Renal cortical epithelial cell (primary cell): ENCODE measurements at places on chromosomes 16 and 17. TPM values are rescaled to one million over a fixed set of nuclear protein-coding genes. Genes with fewer than 3 reads are reported as not detected.

DNA sequence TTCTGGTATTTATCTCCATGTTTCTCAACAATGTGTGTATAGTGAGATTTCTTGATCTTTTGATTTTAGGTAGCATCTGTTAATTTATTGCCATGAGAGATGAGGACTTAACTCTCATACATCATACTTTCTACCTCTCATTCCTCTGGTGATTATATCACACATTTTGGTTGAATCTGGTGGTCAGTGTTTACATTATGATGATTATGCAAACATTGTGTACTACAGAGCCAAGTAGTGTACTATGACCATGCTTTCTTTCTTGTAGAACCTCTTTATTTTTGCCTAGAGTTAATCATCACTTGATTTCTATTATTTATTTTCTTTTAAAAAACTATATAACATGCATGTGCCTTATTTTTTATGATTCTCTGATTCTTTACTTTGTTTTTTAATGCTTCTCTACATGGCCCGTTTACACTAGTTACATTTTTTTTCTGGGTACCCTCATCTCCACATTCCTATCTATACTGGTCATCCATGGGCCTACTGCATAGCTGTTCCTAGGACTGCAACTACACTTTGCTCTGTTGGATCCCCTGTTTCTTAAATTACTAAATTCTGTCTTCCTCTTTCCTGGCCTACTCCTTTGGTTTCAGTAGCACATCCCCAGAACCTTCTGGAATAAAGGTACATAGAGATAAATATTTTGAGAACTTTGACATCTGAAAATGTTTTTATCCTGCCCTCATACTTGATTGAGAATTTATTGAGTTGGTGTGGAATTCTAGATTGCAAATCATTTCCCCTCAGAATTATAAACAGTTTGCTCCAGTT lies 63.0 kb upstream of the LRRC37A3 start:
- DNase-seq, result no peak

DNA sequence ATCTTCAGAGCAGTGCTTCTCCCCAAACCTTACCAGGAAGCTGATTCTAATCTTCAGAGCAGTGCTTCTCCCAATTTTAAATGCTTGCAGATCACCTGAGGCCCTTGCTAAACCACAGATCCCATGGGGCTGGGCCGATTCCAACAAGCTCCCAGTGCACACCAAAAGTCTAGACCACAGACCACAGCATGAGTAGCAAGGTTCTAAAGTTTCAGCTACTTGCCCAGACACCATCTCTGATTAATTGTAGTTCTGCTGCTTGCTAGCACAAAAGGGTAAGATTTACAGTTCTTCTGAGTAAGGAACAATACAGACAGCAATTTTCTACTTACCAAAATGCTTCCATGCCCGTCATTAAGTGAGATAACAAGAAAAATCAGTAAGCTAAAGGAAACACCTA lies 12.2 kb downstream of the CLEC3A start:
- DNase-seq, result no peak

GRCh38 chr17:1555651-1556471 lies 6.7 kb downstream of the PITPNA start:
- no peak for DNase-seq

The PIRT gene
- not detected in 2 replicates for total RNA-seq

The VAT1L gene
- total RNA-seq, result 0.10 TPM in 1 of 2 replicates, not detected in the other

GRCh38 chr16:85369741-85370528 lies 243.2 kb upstream of the GSE1 start:
- DNase-seq, result no peak

DNA sequence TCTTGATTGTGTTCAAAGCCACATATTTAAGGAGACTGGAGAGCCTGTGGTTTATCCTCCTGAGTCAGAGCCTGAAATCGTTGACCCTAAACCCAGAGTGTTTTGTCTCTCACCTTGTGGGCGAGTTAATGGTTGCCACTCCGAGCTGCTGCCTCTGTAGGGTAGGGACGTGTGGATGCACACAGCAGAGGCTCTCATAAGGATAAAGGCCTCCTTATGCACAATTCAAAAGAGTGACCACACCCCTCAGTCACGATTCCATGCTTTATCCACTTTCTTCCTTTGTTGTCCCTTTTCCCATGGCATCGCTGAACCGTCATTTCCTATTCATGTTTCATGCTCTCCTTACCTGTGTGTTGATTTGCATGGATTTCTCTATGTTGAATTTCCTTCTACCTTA lies 805.0 kb upstream of the RBFOX1 start:
- DNase-seq, result peak; percentile 2

DNA sequence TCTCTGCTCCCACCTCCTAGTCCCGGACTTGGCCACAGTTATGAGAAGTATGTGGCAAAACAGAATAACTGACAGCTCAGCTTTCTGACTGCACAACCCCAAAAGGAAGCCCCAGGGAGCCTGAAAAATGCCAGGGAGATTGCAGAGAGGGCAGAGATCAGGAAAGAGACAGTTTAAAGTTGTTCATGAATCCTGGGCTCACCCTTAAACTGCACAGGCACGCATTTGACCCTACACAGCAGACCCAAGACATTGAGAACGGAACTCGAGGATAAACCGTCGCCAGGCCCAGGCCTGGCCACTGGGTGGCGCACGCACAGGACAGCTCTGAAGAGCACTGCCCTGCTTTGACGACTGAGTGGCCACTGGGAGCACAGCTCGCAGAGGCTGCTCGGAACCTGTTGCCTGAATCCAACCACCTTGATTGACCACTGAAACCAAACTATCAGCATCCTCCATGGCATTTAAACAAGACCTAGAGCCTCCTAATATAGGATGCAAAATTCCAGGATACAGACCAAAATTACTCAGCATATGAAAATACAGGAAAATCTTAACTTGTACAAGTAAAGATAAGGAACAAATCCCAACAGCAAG lies 114.0 kb downstream of the C16orf95 start:
- peak; percentile 36 for DNase-seq

GRCh38 chr16:12090151-12090530 lies 113.6 kb downstream of the SNX29 start:
- DNase-seq, result no peak

DNA sequence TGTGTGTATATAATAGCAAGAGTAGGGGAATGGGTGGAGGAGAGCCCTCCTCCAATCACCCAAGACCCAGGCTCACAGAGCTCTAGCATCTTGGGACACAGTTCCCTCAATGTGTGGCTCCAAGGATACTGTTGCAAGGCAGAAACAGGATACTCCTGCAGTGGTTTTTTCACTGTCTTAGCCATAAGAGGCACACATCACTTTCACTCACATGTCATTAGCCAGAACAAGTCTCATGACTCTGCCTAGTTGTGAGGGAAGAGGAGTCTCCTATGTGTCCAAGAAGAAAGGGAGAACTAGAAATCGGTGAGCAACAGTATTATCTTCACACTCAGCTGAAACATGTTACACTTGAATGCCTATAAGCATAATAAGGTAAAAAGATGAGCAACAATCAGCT lies 11.1 kb upstream of the NUDT7 start:
- no peak for DNase-seq

DNA sequence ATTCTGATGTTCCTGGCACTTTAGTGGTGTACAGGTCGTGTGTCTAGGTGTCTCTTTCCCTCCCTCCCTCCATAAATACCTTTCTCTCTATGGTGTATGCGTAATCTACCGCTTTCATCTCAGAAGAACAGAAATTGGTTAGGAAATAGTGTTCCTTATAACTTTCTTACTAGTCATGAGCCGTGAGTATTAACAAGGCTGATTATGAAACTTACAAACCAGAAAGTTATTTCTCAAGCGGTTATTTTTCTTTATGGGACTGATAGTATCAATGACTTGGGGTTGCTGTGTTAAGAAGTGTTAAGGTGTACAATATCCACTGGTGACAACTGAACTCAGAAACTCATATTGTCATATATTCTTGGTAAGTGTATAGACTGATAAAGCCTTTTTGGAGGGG lies 13.2 kb upstream of the MYH11 start:
- DNase-seq, result no peak

DNA sequence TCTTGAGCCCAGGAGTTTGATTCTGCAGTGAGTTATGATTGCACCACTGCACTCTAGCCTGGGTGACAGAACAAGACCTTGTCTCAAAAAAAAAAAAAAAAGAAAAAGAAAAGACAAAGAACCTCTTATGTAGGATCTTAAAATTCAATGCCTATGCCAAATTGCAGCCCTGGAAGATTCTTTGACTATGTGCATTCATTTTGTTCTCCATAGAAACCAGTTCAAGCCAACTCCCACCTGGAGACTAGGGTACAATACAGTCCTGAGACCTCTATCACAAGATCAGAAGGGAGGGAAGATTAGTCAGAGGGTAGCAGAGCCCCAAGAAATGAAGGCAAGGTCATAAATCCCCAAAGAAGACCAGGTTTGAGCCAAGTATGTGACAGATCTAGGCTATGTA lies 90.6 kb upstream of the HAS3 start:
- no peak for DNase-seq

DNA sequence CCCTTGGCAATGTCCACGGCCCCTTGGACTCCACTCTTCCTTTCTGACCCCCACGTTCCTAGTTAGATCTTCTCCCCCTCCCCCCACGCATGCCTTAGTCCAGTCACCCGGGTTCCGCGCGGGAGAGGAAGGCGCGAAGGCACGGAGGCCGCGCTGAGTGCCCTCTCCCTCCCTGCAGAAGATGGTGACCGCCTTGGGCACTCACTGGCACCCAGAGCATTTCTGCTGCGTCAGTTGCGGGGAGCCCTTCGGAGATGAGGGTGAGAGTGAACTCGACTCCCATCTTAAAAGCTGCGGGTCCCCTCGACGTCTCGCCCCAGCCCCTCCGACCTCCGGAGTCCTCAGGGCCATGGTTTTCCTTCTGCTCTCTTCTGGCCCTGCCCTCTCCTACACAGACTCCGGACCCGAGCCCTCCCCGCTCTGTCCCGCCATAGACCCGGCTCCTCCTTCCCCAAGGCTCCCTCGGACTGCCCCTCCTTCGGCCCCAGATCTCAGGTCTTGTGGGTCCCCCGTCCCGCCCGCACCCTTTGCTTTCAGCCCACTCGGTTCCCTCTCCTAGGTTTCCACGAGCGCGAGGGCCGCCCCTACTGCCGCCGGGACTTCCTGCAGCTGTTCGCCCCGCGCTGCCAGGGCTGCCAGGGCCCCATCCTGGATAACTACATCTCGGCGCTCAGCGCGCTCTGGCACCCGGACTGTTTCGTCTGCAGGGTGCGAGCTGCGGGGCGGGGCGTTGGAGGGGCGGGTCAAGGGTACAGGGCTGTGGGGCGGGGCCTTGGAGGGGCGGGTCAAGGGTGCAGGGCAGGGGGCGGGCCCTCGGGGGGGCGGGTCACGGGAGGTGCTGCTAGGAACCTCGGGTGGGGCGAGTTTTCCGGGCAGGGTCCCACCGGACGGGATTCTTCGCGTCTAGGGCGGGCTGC lies 4.6 kb downstream of the TGFB1I1 start:
- DNase-seq, result no peak
